GF-D8 (cell line): ENCODE measurements at places on chromosomes 6 and 20.

GRCh38 chr6:111230351-111231089 is 143.2 kb downstream of the SLC16A10 start:
- no peak for DNase-seq

DNA sequence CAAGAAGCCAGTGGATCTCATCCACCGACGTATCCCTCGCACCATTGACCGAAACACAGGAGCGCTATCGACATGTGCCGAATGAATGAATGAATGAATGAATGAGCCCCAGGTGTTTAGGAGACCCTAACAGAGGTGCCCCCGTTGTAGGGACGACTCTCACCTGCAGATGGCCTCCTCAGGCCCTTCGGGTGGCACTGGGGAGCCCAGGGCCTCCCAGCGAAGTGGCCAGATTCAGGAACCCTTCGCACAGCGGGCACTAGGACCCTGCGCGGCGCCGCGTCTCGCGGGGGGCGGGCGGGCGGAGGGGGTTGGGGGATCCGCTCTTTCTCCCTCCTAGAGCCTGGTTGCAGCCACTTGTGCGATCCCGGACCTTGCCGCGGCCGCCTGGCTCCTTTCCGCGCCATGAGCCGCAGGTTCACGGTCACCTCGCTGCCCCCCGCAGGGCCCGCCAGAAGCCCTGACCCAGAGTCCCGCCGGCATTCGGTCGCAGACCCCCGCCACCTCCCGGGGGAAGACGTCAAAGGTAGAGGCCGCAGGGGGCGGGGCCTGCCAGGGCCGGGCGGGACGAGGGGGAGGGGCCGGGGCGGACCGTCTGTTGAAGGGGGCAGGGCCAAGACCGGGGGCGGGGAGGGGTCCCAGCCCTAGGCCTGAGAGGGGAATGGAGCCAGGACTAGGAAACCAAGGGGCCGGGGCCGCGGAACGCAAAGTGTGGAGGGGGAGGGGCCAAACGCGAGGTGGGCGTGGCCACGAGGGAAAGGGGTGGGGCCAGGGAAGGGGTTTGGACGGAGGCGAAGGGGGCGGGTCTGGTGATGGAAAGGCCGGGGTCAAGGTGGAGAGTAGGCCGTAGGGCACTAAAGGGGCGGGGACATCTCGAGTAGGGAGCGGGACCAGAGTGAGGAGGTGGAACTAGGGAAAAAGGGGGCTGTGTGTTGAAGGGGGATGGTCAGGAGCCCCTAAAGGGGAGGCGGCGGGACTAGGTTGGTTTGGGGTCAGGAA is 7.4 kb upstream of the SLC12A5 start:
- no peak for DNase-seq

- no peak for DNase-seq
Observed at GRCh38 chr20:39825950-39826349, 863.1 kb downstream of the MAFB start.

DNA sequence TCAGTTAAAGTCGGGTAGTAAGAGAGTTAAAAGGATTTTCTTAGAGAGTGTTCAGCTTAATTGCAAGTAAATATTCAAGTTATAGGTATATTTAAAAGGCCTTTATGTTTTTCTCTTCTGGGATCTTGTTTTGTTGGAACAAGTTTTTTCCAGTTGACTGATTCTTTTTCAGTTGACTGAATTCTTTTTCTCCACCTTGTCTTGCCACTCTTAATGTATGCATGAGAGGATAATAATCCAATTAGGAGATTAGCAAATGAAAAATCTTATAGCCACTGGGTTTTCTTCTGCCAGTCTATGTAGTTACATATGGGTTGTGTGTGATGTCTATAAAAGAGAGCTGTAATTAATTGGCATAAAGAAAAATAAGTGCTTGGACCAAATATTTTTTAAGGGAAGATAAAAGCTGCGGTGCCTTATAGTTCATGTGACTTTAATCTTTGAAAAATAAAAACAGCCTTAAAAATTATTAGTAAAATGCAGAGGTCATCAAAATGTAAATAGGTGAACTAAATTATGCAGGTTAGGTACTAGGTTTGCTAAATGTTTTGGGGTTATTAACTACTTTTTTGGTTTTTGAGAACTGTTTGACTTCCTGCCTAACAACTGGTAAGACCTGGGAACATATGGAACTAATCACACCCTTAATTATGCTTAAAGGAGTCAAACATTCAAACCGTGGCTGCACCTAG is 367.2 kb downstream of the HTR1B start:
- DNase-seq, result no peak

- DNase-seq, result no peak
Observed at GRCh38 chr20:17501701-17502100, 29.5 kb downstream of the BFSP1 start.

GRCh38 chr6:39517756-39518155 is 195.3 kb upstream of the KCNK16 start:
- no peak for DNase-seq
